ENCODE measurements at places on chromosomes 2 and 18.
A peak's percentile ranks its signal among the peaks of the same experiment; 100 is the strongest.

- no peak for DNase-seq
Measured at GRCh38 chr2:54329482-54330161, 73.6 kb upstream of the TSPYL6 start.

DNA sequence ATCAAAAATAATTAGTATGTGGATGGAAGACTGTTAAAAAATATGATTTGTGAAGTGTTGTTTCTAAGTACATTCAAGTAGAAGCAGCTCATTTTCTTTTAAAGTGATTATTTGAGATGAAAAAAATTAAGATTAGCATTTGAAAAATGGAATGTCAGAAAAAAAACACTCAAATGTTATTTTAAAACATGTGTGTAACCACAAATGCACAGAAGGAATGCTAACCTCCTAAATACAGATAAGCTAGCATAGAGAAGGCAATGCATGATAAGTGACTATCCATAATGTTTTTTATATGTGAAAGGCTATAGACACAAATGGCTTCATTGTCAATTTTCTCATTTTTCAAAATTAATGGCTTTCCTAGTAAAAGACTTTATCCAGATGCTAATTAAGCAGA, 198.9 kb downstream of the NYAP2 start:
- DNase-seq = no peak

DNA sequence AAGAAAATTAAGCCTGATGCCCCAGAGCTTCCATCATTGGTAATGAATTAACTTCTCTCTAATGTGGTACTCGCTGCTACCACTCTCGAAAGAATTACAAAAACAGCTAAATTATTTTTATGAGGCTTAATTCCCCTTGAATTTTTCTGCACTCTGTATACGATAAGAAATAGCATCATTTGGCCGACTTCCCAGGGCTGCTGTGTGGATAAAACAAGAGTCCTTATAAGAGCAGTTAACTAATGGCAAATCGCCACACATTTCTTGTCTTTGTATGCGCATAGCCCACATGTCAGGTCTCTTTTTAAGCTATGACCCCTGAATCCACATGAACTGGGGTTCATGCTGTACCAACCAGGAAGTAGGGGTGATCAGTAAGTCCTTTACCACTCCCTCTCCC, 668.4 kb downstream of the TMEM182 start:
- DNase-seq = no peak

DNA sequence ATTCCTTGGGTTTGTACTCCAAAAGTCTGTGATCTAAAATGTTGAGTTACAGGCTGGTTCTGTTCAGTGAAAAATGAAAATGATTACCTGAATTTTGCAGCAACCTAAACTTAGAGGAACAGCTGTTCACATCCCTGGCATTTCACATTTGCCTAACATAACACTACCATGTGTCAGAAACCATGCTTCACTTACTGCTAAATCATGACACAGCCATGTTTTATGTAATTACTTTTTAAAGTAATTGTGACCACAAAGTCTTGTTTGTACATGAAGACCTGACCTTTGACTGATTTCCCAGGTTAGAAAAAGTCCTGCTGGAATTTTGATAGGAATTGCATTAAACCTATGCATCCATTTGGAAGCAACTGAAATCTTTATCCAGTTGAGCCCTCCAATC, 79.1 kb downstream of the FAM168B start:
- no peak for DNase-seq

DNA sequence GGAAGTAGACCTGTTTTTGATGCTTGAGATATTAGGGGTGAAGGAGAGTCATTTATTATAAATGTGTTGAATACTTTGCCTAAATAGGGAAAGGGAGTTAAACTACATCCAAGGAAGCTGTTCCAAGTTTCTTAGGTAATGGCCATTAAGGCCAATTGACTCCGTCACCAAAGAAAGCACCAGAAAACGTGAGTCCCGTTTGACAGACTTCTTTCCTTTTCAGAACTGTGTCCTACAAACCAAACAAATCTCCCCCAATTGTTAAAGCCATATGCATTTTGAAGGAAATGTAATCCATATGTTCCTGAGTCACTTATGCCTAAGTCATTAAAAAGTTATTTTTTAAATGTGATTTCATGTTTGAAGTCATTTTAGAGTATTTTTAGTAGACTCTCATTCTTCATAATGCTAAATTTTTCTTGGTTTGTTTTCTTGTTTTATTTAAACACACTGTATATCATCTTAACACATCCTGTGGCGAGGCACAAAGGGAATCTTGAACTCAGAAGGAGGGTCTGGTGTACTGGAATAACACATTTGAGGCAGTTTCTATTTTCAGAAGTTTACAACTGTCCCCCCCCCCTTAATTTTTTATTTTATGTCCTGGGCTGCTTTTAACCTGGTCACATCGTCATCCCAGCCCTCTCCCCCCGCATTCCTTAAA, 133.7 kb downstream of the RHBDD1 start:
- no peak for DNase-seq

- no peak for DNase-seq
Measured at GRCh38 chr2:72138921-72139381, 8.7 kb downstream of the CYP26B1 start.

GRCh38 chr2:36710858-36711515, 14.5 kb downstream of the VIT start:
- DNase-seq = no peak

- DNase-seq = peak; percentile 95
Measured at GRCh38 chr2:219298759-219299371, 10.3 kb downstream of the PTPRN start.

DNA sequence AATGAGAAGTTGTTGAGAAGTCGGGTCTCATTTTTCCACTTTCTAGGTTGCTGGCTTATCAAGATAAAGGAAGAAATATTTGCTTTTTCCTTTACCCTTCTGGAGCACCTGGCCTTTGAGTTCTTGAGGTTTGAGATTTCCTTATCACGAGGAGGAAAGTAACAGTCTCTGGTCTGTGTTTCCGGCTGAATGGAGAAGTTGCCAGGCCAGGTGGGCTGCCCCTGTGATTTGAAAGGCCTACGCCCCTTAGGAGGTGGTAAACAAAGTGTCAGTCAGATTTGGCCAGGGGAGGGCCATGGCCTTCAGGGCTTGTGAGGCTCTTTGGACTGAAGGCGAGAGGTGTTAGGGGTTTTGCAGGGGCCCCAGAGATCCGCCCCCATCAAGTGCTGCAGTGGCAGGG, 156.7 kb upstream of the HAAO start:
- no peak for DNase-seq

GRCh38 chr18:44246001-44246400, 434.7 kb upstream of the SETBP1 start:
- DNase-seq = no peak

DNA sequence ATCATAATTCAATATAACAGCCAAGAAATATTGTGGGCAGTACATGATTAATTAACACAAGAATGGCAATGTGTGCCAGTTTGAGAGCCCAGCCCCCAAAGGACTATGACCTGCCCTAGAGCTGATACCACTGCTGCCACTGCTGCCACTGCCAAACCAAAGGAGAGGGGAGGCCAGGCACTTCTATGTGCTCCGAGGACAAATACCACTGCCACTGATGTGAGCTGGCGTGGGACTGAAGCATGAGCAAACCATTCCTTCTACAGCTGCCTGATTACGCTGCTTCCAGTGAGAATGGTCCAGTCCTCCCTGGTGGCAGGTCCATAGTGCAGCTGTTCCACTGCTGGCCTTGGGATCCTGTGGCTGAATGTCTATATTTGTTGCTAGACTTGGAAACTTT, 392.2 kb downstream of the CCDC85A start:
- no peak for DNase-seq

GRCh38 chr18:36759167-36759776, 69.5 kb downstream of the TPGS2 start:
- no peak for DNase-seq

DNA sequence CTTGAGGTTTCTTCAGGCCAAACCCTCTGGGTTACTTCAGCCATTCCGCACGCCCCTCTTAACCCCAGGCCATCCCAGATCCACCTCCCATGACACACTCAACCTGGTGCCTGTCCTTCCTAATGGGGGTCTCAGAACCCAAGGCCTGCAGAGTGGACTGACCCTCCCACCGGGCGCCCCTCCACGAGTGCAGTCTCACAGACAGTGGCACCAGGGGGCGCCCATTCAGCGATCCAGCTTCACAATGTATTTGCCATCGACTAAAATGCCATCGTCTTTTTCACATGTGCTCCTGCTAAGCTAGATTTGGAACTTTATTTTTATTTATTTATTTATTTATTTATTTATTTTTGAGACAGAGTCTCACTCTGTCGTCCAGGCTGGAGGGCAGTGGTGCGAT, 38.5 kb downstream of the INPP5D start:
- peak; percentile 31 for DNase-seq

DNA sequence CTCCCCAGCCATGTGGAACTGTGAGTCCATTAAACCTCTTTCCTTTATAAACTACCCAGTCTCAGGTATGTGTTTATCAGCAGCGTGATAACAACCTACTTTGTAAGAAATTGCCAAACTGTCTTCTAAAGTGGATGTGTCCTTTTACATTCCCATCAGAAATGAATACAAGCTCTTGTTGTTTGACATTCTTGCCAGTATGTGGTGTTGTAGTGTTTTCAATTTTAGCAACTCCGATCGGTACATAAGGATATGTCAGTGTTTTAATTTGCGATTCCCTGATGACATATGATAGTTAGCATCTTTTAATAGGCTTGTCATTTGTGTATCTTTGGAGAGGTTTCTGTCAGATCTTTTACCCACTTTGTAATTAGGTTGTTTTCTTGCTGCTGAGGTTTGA, 1156.3 kb upstream of the CRIM1 start:
- no peak for DNase-seq

GRCh38 chr2:28488083-28488830, 7.6 kb upstream of the PLB1 start:
- no peak for DNase-seq

GRCh38 chr18:3457261-3457724, 7.3 kb downstream of the TGIF1 start:
- DNase-seq = no peak

- DNase-seq = no peak
Measured at GRCh38 chr2:144904612-144905011, 384.7 kb upstream of the ZEB2 start.

GRCh38 chr2:45404807-45405297, 206.2 kb downstream of the SRBD1 start:
- no peak for DNase-seq

DNA sequence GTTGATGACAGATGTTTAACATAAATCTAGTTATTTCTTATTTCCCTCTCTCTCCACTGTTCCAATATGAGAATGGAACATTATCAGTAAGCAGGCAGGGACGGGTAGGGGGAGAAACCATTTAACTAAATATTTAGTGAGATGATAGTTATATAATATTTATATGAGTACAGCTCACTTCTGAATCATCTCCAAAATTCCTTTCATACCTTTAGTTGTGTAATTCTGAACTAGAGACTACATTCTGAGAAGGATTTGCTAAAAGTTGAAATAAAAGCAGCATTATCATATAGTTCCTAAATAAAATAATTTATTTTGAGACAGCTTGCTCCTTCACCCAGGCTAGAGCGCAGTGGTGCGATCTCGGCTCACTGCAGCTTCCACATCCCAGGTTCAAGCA, 41.4 kb downstream of the B4GALT6 start:
- DNase-seq = no peak

GRCh38 chr2:164813535-164813934, 28.1 kb downstream of the COBLL1 start:
- no peak for DNase-seq

GRCh38 chr2:120783371-120783791, 47.7 kb downstream of the GLI2 start:
- DNase-seq = peak; percentile 68

DNA sequence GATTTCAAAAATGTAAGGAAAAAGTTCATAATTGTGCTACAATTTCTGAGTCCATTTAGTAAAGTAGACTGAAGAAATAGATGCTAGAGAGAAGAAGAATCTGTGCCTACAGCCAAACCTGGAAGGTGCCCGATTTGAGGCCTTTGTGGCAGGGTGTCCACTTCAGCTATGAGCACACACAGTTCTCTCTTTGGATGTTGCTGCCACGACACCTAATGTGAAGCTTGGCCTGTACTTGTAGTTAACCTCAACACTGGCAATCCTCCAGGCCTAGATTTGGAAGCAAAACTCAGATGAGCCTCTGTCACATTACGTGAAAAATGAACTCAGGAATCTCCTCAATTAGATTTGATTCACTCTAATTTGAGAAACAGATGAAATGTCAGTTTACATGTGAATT, 90.1 kb upstream of the LRP1B start:
- DNase-seq = no peak

DNA sequence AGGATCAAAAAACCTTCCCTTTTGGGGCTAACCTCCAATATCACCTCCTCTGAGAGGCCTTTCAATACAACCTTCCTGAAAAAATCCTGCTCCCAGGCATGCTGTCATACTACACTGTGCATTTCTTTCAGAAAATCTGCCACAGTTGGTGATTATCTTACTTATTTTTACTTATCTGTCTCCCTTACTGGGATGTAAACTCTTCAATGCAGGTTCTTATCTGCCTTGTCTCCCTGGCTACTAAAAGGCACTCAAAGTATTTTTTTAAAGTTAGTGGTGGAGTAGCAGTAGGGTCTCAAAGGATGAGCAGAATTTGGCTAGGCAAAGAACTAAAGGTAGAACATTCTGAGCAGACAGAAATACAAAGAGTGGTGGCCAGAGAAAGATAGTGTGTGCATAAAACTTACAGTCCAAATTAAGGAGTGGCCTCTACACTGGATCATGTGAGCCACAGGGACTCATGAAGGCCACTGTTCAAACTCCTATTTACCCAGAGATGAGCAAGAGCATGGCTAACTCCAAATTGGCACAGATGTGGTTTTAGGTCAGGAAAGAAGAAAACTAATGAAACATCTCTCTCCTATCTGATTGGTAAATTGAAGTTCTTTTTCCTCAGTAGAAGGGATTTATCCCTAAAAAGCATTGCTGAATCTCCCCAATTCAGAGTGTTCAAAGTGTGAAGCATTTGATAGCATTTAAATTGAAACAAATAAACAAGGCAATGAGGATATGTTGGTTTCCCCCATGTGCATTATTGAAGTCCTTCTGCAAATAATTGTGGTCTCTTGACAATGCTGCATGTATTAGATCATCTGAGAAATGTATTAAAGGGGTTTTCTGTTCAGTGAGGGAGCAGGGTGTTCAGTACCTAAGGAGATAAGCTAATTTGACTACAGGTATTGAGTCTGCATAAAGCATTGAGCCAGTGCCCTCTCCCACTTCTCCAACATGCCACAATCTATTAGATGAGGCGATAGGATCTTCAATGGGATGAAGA, 285.5 kb downstream of the MREG start:
- no peak for DNase-seq

- no peak for DNase-seq
Measured at GRCh38 chr2:98455494-98455976, 10.9 kb downstream of the INPP4A start.

DNA sequence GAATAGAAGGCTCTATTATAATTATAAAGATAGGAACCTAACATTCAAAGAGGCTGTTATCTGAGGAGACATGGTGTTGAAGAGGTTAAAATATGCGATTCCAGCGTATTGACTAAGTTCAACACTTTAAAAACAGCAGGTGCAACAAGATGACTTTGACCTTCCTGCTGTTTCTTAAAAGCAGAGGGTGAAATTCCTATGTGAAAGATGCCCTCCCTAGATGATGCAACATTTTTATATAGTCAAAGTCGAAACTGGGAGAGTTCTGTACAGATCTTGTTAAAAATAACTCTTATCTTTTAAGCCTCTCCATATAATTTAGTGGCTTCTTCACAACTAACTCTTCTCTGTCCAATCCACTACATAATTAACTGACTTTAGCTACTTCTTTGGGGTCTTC, 4.4 kb upstream of the ACKR3 start:
- DNase-seq = no peak

- no peak for DNase-seq
Measured at GRCh38 chr18:49798001-49798400, 15.3 kb downstream of the ACAA2 start.

- DNase-seq = no peak
Measured at GRCh38 chr2:164906947-164907346, 48.4 kb downstream of the SLC38A11 start.

Measured in ELF-1 (cell line).